Stimulated activated CD4-positive, alpha-beta T cell treated with anti-CD3 and anti-CD28 coated beads, Interleukin-1b, Interleukin-23, amount 100 ng/mL, for 24 hours (primary cell): ENCODE measurements at places on chromosomes 2 and 18.

DNA sequence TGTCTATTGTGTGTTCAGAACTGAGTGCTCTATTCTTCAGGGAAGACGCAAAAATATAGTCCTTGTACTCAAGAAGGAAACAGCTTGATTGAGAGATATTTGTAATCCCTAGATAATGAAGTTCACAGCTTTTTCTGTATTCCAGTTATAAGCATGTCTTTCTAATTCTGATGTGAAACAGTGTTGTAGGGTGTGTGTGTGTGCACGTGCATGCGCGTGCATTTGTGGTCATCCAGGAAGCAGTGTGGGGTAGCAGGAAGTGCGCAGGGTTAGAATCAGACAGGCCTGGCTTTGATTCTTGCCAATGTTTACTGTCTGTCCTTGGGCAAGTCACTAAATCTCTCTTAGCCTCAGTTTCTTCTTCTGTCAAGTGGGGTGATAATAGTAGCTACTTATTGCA, 87.9 kb downstream of the NPAS2 start:
- no peak for DNase-seq

DNA sequence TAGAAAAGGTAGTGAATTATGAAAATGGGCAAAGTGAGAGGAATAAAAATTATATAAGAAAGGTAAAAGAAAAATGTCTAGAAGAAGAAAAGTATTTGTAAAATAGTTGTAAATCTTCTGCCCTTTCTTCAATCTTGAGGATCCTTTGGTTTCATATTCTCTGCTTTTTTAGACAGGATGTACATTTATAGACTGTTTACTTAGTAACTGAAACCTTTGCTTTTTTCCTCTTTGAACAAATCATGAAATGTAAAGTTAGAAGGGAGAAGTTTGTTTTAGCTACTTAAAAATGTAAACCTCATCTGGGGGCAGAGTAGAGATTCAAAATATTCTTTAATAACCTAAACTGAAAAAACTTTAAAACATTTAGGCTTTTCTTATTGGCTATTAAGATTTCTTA, 150.4 kb upstream of the ITGA4 start:
- no peak for DNase-seq

GRCh38 chr18:76654577-76654976, 159.5 kb upstream of the ZNF516 start:
- no peak for DNase-seq

DNA sequence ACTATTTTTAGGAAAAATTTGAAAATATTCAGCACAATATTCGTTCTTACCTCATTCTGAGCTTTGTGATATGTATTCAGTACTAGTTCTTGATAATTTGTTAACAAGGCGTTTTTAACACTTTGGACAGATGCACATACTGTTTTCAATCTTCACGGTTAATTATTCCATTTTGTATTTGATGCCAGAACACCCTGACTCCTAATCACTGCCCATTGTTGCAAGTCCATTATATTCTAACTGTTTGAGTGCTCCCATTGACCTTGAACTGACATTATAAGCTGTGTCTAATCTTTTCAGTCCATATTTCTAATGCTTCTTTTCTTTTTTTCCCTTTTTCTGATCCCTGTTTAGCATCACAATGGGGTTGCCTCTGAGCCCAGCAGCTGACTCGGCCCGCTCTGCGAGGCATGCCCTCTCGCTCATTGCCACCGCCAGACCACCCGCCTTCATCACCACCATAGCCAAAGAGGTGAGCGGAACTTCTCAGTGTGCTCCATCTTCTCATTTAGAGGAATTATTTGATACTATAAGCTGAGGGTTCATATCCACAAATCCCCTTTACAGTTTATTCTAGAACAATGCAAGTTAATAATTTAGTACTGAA, 211.3 kb upstream of the BOD1L2 start:
- DNase-seq, result no peak

GRCh38 chr2:167212014-167212648, 323.9 kb downstream of the XIRP2 start:
- no peak for DNase-seq

- no peak for DNase-seq
Measured at GRCh38 chr18:68448736-68449135, 266.2 kb downstream of the TMX3 start.

DNA sequence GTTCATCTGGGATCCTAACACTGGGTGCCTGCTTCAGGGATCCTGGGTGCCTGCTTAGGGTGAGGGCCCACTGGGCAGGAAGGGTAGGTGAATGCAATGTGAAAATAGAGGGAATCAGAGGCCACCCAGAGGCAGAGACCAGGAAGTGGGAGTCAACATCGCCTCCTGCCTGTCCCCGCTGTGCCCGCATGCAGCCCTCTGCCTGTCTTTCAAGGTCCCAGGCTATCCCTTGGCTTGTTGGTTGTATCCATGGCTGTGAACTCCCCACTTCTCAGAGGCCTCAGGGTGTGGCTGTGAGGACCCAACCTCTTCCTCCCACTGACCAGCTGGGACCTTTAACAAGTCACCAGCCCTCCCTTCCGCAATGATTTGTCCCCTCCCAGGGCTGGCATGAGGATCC, 26.5 kb downstream of the PSD4 start:
- no peak for DNase-seq
